ENCODE measurements at places on chromosomes 5 and 9. TPM values are rescaled to one million over a fixed set of nuclear protein-coding genes. Genes with fewer than 3 reads are reported as not detected.

- DNase-seq: no peak
Measured at GRCh38 chr5:103690676-103691075, 128.1 kb upstream of the NUDT12 start.

DNA sequence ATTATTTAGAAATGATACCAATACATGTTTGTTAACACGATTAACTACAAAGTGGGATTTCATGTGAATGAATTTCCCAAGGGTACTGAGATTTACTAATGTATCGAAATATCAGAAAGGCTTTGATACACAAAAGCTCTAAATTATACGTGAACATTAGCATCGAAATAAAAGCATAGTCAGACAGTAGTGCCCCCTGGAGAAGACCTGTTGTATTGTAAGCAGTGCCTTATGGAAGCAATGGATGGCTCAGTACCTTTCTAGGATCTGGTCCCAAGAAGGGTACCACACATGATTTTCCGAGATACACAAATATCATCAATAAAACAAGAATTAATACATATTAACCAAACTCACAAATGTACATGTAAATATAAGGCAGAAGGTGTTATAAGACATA is 153.8 kb downstream of the CDH12 start:
- no peak for DNase-seq

HRH2 gene
- total RNA-seq: 0.34 TPM

SOHLH1 gene
- total RNA-seq: not detected

DNA sequence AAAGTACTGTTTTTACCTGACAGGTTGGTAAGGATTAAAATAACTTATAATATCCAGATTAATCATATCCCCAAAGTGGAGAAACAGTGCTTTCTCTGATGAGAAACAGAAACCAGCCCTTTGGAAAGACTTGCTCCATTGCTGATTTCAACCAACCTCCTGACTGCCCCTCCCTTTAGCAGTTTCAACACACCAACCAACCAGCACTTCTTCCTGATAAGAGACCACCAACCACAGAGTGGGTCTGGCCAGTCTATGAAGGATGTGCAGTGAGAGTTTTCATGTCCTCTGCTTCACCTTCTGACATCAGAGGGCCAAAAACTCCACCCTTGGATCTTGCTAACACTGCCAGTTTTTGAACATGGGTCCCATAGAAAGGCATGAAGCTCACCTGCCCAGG is 28.1 kb downstream of the RIGI start:
- no peak for DNase-seq

- DNase-seq: no peak
Measured at GRCh38 chr5:168850683-168851082, 271.5 kb upstream of the PANK3 start.

LECT2 gene
- not detected for total RNA-seq

ACER2 gene
- total RNA-seq: 9.0 TPM

UGT3A2 gene
- not detected for total RNA-seq

DNA sequence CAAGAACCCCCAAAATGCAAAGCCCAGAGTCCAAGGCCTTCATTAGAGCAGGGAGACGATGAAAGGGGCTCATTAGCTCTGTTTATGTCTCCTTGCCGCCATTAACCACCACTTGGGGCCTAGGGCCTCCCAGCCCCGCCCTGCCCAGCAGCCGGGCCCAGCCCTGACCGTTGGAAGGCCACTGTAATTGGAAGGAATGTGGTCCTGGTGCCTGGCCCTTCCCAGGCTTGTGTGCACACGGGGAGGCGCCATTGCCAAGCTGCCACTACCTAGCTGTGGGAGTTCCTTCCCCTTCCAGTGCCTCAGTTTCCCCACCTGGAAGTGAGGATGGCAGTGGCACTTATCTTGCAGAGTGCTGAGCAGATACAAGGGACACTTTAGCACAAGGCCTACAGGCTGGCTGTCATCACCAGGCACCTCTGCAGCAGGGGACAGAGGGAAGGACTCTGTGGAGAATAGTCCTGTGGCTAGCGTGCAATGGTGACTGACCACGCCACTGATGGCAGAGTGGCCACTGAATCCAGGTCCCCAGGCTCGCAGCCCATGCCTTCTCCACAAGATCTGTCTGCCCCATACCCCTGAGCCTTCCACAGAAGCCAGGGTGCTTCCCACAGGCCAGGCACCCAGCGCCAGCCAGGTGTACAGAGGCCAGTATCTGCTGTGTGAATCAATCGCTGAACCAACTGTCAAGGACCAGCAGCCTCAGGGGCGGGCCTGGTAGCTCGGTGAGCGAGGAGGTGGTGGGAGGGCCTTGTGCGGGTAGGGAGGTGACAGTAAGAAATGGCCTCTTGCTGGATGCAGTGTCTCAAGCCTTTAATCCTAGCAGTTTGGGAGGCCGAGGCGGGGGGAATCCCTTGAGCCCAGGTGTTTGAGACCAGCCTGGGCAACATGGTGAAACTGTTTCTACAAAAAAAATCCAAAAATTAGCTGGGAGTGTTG is 20.8 kb downstream of the GBGT1 start:
- peak; percentile 65 for DNase-seq

GRCh38 chr9:98551511-98552286 is 157.0 kb downstream of the GABBR2 start:
- DNase-seq: no peak

DNA sequence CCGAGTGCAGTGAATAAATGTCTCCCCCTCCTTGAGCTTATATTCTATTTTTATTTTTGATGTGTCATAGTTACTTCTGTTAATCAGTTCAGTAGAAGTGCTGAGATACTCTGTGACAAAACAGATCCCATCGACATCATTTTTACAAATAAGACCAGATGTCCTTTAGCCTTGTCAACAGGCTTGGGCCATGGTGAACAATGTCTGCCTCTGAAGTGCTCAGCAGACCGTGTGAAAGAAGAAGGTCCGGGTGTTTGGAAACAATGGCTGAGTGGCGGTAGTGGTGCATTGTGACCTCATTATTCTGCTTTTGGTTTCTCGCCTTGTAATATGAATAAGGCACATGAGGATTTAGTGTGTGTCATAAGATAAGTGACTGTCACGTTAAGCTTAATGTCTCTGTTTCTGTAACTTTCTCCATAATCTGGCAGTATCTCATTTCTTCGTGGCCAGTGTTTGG is 71.2 kb downstream of the SYK start:
- DNase-seq: no peak

DNA sequence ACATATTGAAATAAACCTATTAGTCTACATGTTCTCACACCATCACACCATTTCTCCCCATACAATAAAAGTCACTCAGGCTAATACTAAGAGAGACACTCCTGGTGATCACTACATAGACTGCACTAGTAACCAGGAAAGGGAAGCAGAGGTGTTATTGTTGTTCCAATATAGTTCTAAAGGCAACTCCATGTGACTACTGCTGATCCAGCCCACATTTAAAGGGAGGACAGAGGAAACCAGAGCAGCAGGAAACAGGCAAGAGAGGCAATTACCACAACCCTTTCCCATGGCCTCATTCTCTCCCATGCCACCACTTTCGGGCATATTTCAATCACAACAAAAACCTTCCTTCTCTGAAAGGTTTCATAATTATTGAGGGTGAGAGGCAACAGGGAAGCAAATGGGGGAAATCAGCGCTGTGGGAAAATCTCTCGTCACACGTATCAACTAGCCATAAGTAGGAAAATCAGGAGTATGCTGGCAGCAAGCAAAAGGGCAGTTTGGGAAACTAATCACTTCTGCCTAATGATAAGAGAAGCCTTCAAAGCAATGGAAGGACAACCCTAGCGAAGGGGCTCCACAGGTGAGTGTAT is 1.8 kb downstream of the UBAP2 start:
- DNase-seq: peak; percentile 39

GRCh38 chr5:93245226-93245625 is 335.8 kb downstream of the NR2F1-AS1 start:
- no peak for DNase-seq

DNA sequence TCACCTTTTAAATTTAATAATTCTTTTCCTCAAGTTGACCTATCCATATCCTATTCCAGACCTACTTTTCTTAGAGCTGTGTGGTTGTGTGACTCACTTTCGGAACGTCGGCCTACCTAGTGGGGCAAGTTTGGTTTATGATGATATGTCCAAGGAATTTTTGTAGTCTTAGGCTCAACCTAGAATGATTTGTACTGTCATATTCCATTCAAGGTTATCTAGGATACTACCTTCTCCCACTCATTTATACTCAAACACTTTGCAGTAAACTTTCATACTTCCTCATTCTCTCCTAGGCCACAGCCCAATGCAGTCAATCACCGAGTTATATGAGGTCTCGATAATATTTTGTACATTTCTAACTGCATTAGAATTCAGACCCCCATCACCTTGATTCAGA is 61.9 kb downstream of the PIK3R1 start:
- DNase-seq: no peak
